ENCODE measurements at places on chromosomes 12 and 14.

DNA sequence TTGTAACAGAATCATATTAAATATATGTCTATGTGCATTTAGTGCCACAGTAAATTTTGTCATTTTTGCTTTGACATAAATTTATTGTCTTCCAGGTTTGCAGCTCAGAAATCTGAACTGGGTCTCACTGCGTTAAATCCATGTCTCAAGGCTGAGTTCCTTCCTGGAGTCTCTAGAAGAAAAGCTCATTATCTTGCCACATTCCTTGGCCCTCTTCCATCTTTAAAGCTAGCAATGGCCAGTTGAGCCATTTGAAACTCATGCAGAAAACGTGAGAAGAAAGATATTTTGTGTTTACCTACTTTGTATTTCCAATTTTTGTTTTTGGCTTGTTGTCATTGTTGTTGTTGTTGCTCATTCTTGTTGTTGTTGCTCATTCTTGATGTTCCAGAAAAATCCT lies 10.7 kb downstream of the PRH1 start:
- DNase-seq = no peak

GRCh38 chr14:55518391-55518790 lies 61.6 kb upstream of the KTN1 start:
- no peak for DNase-seq

GRCh38 chr12:124550123-124551089 lies 17.0 kb downstream of the NCOR2 start:
- no peak for DNase-seq

DNA sequence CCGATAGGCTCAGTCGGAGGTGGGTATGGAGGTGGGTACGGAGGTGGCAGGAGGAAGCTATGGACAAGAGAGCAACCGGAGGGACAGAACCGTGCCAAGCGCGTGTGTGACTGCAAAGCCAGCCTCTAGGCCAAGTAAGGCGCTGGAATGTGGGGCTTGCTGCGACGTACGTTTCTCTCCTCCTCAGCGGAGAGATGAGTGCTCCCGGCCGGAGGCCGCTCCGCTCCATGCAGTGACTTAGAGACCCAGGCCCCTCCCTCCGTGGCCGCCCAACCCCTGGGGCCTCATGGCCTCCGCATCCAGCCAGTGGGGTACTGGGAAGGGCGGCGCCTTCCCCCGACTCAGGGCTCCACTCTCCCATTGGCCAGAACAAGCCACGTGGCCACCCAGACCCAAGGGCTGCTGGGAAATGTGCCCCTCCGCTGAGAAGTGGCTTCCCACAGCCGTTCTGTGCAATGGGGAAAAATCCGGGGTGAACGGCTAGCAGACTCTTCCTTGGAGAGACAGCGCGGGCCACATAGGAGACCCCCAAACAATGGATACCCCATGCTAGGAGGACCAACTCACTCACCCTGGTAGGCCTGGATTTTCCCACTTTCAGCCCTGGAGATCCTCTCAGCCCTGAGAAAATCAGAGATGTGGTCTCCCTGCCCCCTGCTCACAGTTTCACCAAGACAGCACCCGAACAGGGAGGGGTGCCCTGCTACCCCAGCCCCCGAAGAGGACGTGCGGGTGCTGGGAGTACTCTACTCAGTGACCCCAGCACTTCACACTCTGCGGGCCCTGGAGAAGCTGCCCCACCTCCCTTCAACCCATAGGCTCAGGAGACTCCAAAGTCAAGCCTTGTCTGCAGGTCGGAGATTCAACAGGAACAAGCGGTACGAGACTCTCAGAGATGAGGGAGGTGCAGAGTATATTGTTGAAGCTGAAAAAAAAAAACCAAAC lies 66.7 kb downstream of the RIMBP2 start:
- DNase-seq = no peak

- DNase-seq = no peak
Measured at GRCh38 chr12:95986635-95987570, 9.2 kb downstream of the HAL start.

- no peak for DNase-seq
Measured at GRCh38 chr12:227923-228845, 14.2 kb upstream of the SLC6A12 start.

GRCh38 chr12:124088217-124088907 lies 115.3 kb downstream of the ZNF664 start:
- no peak for DNase-seq
